NCI-H2227 treated with DMSO at 0.1 percent for 48 hours (cell line): ENCODE measurements at places on chromosomes 6 and 20.

GRCh38 chr6:69915346-69915745 is 49.0 kb downstream of the COL19A1 start:
- DNase-seq: no peak

GRCh38 chr6:35089935-35090505 is 51.1 kb downstream of the TCP11 start:
- DNase-seq: no peak

DNA sequence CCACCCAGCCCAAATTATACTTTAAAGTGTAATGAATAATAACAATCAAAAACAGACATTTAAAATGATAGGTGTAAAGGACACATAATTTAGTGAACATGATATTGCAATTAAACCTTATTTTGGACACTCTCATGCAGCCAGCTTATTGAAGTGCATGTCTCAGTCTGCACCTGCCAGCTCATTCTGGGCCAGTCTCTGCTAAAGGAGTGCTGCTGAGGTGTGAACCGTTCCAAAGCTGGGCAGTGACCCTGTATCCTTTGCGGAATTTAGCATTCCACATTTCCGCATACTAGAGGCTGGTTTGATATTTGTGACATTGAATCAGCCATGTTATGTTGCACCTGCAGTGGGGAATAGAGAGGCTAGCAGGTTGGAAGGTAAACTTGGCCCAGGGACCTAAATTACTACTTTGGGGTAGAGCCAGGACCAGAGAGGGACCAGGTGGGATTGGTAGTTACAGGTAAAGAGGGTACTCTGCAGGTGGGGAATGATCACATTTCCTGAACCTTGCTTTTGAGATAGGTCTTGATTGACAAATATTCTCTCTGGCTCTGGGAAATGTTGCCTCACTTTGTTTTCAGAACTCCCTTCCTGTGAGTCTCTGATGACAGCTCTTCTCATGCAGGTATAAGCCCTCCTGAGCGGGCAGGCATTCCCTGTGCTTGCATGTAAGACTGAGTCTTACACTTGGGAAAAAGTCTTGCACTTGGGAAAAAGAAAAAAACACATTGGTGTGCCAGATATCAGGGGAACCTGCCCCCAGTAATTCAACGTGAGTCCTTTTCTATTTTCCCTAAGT is 26.2 kb downstream of the TULP4 start:
- DNase-seq: no peak

DNA sequence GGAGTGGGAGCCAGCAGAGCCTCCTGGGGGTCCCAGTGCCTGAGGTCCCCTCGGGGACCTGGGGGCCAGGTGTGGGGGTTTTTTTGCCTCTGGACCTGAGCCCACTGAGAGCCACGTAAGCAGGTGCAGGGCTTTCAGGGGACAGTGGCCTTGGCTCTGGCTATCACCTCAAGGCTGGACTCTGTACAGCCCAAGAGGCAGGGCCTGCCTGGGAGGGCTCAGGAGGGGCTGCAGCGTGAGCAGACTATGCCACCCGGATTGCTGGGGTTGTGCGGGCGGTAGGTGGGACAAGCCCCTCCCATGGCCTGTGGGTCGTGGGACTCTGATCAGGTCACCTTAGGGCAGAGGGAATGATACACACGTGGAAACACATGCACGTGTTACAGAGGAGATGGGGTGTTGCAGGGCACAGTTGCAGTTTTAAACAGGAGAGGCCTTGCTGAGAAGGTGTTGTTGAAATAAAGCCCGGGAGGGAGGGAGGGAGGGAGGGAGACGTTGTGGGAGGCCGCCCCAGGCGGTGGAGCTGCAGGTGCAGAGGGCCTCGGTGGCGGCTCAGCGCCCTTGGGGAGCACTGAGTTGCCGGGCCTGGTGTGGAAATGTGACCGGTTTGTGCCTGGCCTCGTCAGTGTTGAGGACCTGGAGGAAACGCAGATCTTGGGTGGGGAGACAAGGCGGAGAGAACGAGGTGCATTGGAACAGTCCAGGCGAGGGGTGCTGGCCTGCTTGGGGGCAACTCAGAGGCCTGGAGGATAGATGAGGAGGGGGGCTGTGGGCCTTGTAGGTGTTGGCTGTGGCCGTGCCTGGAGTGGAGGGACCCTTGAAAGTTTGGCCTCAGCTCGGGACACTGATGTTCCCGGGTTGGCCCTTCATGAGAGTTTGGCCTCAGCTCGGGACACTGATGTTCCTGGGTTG is 2.3 kb downstream of the TCEA2 start:
- no peak for DNase-seq

DNA sequence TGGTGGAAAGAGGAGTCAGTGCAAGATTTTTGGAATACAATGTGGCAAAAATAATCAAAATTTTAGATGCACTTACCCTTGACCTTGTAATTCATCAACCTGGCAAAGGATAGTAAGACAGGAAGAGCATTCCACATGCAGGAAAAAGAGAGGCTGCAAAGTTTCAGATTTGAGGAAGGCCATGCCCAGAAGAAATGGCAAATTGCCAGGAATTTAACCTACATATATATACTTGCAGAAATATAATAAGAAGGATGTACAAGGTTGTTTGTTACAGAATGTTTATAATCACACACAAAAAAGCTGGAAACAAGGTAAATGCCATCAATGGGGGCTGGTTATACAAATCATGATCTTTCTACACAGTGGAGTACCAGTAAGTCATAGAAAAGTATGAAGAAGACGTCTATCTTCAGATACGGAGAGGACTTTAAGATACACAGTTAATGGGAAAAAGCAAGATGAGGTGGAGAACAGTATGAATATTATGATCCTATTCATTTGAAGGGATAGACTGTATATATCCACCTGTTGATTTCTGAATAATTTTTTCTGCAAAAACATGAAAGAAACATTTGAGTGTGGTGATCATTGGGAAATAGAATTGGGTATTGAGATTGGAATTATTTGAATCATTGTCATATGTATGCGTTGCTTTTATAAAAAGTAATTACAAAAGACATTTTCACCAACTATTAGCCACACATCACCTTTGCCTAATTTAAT is 253.8 kb downstream of the TBC1D7 start:
- no peak for DNase-seq

DNA sequence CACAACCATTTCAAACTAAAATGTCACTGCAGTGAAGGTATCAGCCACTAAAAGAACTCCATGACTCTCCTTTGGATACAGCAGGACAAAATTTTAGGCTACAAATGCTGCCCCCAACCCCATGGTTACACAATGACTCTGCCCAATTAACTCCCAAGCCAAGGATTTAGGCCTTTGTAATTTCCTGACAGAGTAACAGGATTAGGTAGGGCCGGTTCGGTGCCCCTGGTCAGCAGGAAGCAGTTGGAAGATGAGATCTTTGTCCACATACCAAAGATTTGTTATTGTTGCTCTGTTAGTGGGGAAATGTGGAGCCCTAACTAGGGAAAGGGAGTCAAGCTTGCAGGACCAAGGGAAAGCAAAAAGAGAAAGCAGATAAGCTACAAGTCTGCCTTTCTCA is 26.7 kb upstream of the RIPK1 start:
- no peak for DNase-seq

DNA sequence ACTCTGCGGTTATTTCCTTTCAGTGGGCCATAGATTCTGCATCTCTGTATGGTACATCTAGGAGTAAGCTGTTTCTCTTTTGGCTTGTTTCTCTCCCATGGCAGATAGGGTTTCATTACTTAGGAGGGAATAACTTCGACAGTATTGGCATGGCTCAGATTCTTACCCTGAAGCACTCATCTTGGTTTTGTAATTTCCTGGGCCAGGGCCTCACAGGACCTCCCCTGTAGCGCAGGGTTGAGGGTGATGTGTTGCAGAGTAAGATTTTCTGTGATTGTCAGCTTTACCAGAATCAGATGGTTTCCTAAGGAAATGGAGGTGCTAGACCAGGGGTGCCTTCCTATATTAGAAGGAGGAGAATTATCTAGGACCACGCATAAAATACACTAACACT is 78.3 kb downstream of the STXBP5 start:
- DNase-seq: no peak
